ENCODE measurements at places on chromosomes 11 and 22.

GRCh38 chr11:105609341-105609781, 512 bp upstream of the GRIA4 start:
- DNase-seq = peak; percentile 25

- DNase-seq = no peak
Observed at GRCh38 chr11:30830681-30831080, 244.5 kb upstream of the MPPED2 start.

- DNase-seq = peak; percentile 47
Observed at GRCh38 chr11:99020352-99021225, at the start of gene CNTN5. Gene CNTN5, plus strand, starts transcription at chr11:99020949.

GRCh38 chr11:28011813-28012212, 96.1 kb downstream of the KIF18A start:
- no peak for DNase-seq

- DNase-seq = no peak
Observed at GRCh38 chr11:19253817-19254216, 13.1 kb upstream of the E2F8 start.

GRCh38 chr11:47033439-47033838, 96.9 kb downstream of the CSTPP1 start:
- DNase-seq = no peak

DNA sequence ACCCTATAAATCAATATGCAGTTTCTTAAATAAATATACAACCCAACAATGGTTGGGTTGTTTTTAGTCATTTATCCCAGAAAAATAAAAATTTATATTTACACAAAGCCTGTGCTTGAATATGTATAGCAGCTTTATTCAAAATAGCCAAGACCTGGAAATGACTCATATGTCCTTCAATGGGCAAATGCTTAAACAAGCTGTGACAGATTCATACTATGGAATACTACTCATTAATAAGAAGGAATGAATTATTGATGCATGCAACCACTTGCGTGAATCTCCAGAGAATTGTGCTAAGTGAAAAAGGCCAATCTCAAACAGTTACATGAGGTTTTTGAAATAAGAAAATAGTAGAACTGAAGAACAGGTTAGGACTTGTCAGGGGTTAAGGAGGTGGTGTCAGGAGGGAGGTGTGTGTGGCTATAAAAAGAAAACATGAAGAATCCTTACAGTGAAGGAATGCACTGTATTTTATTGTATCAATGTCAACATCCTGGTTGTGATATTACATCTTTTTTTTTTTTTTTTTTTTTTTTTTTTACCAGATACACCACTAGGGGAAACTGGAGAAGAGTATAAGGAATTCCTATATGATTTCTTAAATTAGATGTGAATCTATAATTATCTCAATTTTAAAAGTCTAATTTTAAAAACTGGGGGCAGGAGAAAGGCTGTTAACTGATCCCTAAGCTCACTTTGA, 82.4 kb upstream of the CD44 start:
- no peak for DNase-seq
